ENCODE measurements at places on chromosomes 5 and 9.

DNA sequence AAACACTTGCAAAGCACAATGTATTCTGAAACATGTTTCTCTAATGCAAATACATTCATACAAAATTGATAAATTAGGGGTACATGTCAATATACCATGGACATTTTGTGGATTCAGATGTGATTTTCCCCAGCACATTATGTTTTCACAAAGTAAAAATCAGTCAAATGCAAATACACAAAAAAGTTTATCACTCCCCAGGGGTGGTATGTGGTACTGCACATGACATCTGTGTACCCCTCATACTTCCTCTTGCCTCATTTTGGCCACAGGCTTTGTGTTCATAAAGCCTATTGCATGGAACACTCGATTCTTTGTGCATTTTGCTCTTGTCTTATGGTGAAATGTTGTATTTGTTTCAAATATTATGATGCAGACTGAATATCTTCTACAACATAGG lies 116.8 kb upstream of the PDE4D start:
- H3K27me3 ChIP-seq = no peaks in the 10 kb centered on the region
- peaks cover 4% of the 10 kb centered on the region for H3K4me1 ChIP-seq
- no peak overlapping the region for H3K27ac ChIP-seq
- H3K36me3 ChIP-seq = no peaks in the 10 kb centered on the region

DNA sequence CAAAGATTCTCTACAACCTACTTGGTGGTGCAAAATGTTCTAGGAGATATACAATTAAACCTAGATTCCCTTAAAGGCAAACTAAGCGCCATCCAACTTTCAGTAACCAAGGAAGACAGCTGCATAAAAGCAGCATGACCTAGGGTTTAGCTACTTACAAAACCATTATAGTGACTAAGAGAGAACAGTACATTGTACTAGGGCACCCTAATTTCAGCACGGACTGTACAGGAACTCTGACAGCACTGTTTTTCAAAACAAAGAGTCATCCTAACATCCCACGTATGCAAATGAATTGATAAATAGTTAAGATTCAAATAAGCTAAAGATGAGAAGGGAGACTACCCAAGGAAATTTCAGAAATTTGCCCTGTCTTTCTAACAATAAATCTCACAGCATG lies 30.0 kb downstream of the STRBP start:
- DNase-seq = no peak
- no peak overlapping the region for H3K27ac ChIP-seq
- no peaks in the 10 kb centered on the region for H3K36me3 ChIP-seq
- H3K4me3 ChIP-seq = no peak overlapping the region

DNA sequence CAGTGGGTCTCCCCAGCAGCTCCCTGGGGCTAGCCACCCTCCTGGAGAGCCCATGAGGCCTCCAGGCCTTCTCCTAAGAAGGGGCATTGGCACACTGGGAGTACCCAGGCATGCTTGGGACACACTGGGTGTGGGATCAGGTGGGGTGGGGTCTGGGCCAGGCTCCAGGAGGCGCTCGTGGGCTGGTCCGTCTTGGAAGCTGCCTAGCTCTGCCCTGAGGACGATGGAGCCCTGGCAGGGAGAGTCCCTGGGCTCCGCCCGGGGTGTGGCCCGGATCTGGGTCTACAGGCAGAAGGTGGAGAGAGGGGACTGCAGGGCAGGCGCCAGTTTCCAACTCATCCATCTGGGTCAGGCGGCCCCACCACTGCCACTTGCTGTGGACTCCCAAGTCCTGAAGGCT lies 2.4 kb downstream of the PRRX2 start:
- H3K27me3 ChIP-seq = peaks cover 9% of the 10 kb centered on the region
- DNase-seq = no peak
- H3K4me3 ChIP-seq = no peak overlapping the region
- H3K27ac ChIP-seq = no peak overlapping the region

- H3K27ac ChIP-seq = no peak overlapping the region
- H3K36me3 ChIP-seq = no peaks in the 10 kb centered on the region
- peak; percentile 78 for DNase-seq
- no peaks in the 10 kb centered on the region for H3K27me3 ChIP-seq
Measured at GRCh38 chr5:172714491-172715420, 56.2 kb downstream of the DUSP1 start.

- H3K4me3 ChIP-seq = no peak overlapping the region
- no peaks in the 10 kb centered on the region for H3K27me3 ChIP-seq
- H3K36me3 ChIP-seq = no peaks in the 10 kb centered on the region
- no peak for DNase-seq
Measured at GRCh38 chr9:29021632-29022031, 1448.4 kb upstream of the C9orf72 start.

- no peak for DNase-seq
- no peak overlapping the region for H3K4me3 ChIP-seq
- no peak overlapping the region for H3K27ac ChIP-seq
- H3K4me1 ChIP-seq = no peaks in the 10 kb centered on the region
- H3K27me3 ChIP-seq = no peaks in the 10 kb centered on the region
- H3K36me3 ChIP-seq = peaks cover 21% of the 10 kb centered on the region
Measured at GRCh38 chr5:39062530-39062929, 11.7 kb downstream of the RICTOR start.

- H3K36me3 ChIP-seq = no peaks in the 10 kb centered on the region
- H3K27ac ChIP-seq = no peak overlapping the region
- H3K27me3 ChIP-seq = no peaks in the 10 kb centered on the region
- DNase-seq = no peak
Measured at GRCh38 chr5:21058289-21058688, 1070.3 kb upstream of the CDH18 start.

GRCh38 chr5:72319976-72320752 lies at the start of the genes MRPS27 and PTCD2:
Gene MRPS27 (minus strand): TSS chr5:72320240. CDS start chr5:72320221, 19 bp downstream.
Gene PTCD2 (plus strand): TSS chr5:72320373. CDS start chr5:72320383, 10 bp downstream.
- peaks cover 6% of the 10 kb centered on the region for H3K4me1 ChIP-seq
- H3K4me3 ChIP-seq = peak within 1 kb of the TSS; percentile 98
- H3K36me3 ChIP-seq = peaks cover 9% of the 10 kb centered on the region
- no peaks in the 10 kb centered on the region for H3K27me3 ChIP-seq

- no peak overlapping the region for H3K27ac ChIP-seq
- DNase-seq = no peak
Measured at GRCh38 chr9:91061506-91061905, 259.9 kb downstream of the SYK start.

DNA sequence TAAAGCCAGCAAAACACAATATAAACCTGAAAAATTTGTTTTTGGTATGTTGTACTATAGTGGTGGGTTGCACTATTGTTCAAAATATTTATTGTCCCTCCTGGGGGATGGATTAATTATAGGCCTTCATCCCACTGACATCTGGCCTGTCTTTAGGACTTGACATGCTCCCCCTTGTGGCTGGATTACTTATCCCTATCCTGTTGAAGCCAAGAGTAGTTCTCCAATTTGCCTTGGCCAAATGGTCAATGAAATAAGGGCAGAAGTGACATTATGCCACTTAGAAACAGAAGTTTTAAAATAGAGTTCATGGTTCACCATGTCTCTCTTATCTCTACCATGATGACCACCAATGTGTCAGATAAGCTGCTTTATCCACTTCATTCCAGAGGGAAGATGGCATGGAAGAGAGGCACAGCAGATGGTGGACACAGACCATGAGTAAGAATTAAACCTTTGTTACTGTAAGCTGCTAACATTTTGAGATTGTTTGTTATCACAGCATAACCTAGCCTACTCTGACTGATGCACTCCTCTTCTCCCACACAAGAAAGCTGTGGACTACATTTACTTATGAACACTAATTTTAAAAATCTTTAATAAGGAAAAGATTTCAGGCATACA lies 29.2 kb upstream of the ARHGEF28 start:
- DNase-seq = peak; percentile 52
- H3K27me3 ChIP-seq = no peaks in the 10 kb centered on the region
- no peak overlapping the region for H3K27ac ChIP-seq
- no peaks in the 10 kb centered on the region for H3K4me1 ChIP-seq

- peaks cover 34% of the 10 kb centered on the region for H3K4me1 ChIP-seq
- peaks cover 14% of the 10 kb centered on the region for H3K36me3 ChIP-seq
- peak overlapping the region; percentile 94 for H3K4me3 ChIP-seq
- peaks cover 20% of the 10 kb centered on the region for H3K27me3 ChIP-seq
- DNase-seq = peak; percentile 22
Measured at GRCh38 chr5:100904259-100904861, 1.3 kb upstream of the ST8SIA4 start.

DNA sequence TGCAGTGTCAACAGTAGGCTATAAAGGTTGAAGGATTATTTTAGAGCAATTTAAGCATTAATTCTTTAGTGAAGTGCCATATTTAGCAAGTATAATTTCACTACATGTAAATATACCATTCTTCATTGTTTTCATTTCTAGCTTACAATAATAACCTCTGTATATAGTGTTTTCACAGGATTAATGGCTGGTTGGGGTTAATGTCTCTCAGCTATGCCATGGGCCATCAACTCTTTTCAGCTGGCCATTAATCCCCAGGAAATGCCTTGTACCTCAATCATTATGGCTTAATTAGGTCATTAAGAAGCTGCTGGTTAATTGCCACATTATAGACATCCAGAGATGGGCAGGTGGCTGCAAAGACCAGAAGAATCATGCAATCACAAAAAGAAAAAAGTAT lies 715.1 kb downstream of the MAT2B start:
- H3K4me1 ChIP-seq = no peaks in the 10 kb centered on the region
- H3K27me3 ChIP-seq = no peaks in the 10 kb centered on the region
- no peak overlapping the region for H3K4me3 ChIP-seq
- no peak for DNase-seq
- no peak overlapping the region for H3K27ac ChIP-seq

GRCh38 chr9:8579661-8580060 lies 780.1 kb upstream of the DMAC1 start:
- no peak overlapping the region for H3K4me3 ChIP-seq
- no peak for DNase-seq
- no peak overlapping the region for H3K27ac ChIP-seq
- no peaks in the 10 kb centered on the region for H3K4me1 ChIP-seq
- H3K27me3 ChIP-seq = no peaks in the 10 kb centered on the region

DNA sequence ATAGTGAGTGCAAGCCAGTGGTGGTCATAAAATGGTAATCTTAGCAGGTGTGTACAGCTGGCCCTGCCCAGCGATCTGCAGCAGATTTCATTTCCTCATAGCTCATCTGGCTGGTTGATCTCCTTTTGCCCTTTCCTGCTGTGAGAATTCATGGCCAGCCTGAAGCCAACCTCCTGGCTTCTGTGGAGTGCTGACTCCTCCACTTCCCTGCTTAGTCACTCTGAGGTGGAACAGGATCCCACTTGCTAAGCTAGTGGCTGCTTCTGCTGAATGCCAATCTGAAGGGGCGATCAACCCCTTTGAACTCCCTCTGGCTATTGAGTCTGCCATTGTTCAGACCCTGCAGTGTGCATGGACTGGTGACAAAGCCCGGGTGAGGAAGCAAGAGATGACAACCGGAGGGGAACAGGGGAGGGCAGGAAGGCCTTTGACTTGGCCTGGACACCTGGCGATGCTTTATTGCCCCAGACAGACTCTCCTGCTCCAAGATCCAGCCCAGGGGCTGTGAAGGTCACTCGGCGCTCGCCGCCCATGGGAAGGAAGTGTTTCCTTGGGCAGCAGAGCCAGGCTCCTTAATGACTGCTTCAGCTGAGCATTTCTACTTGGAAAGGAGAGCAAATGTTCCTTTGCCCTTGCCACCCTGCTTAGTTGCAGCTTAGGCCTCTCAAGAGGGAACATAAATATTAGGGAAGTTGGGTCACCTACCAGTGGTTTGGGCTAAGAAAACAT lies 341.1 kb downstream of the ZSWIM6 start:
- H3K4me1 ChIP-seq = peaks cover 29% of the 10 kb centered on the region
- DNase-seq = no peak
- peak overlapping the region; percentile 81 for H3K4me3 ChIP-seq
- H3K36me3 ChIP-seq = peaks cover 3% of the 10 kb centered on the region

DNA sequence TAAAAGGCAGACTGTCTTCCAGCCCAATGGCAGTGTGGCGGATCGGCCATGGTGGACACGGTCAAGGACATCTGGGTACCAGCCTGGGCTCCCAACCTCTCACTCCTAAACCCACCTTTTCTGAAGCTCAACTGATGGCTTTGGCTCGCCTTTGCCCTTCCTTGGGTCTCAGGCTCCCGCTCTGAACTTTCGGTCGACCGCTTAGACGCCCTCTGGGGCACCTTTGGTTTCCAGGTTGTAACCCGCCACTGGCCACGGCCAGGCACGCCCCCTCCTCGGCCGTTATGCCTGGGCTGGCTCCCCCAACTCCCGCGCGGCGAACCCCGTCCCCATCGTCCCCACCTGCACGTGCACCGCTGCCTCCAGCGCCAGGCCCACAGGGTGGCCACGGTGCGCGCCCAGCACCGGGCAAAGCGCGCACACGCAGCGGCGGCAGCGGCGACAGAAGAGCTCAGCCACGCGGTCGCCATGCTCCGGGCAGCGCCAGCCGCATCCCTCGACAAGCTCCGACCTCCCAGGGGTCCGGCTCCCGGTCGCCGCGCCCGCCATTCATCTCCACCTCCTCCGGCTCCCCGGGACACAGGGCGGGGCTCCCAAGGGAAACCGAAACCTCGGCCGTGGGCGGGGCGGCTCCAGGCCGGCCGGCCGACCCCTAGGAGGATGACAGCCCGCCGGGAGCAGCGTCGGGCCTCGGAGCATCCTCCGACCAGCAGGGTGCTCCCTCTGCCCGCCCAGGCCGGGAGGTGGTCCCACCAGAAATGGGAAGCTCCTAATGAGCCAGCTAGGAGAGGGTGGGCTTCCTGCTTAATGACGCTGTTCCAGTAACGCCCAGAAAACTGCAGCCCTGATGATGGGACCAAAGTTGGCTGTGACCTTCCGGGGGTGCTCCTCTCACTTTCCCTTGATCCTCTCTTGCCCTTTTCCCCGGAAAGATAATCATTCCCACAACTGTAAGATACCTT lies at the start of gene TRIM14:
Gene TRIM14, minus strand, starts transcription at position 583 of the 962 bp plus-strand sequence. Its CDS starts 34 bp downstream, at position 549.
- DNase-seq = peak; percentile 45
- H3K36me3 ChIP-seq = no peaks in the 10 kb centered on the region
- H3K4me1 ChIP-seq = peaks cover 6% of the 10 kb centered on the region
- peak within 1 kb of the TSS; percentile 85 for H3K4me3 ChIP-seq

DNA sequence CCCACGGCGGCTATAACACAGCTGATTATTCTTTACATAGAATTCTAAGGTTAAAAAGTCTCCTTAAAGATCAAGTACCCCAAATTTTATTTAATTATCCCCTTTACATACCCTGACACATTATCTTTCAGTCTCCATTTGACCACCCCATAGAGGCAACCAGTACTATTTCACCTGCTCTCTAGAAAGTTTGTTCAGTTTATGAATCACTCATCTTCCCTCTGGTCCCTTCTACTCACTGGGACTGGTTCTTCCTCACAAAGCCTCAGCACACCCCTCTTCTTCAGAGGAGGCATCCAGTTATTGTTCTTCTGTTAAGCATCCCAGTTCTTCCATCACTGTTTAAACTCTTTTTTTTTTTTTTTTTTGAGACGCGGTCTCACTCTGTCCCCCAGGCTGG lies 42.8 kb downstream of the PPP1R2B start:
- no peak overlapping the region for H3K4me3 ChIP-seq
- H3K4me1 ChIP-seq = peaks cover 16% of the 10 kb centered on the region
- H3K27me3 ChIP-seq = peaks cover 1% of the 10 kb centered on the region
- no peaks in the 10 kb centered on the region for H3K36me3 ChIP-seq

DNA sequence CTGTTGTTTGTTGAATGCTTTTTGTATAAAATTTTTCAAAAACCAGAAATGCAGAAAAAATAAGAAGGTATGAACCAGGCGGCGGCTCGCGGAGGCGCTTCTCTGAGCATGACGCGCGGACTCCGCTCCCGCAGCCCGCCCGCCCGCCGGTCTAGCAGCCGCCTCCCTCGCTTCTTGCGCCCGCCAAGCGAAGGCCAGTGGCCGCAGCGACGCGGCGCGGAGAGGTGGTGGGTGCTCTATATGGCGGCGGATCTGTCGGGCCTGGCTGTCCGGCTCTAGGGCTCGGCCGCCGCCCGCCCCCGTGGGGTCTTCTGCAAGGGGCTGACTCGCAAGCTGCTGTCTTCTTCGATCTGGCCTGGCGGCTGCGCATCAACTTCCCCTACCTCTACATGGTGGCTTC lies 93.8 kb downstream of the ANKRD18A start:
- H3K4me1 ChIP-seq = no peaks in the 10 kb centered on the region
- no peaks in the 10 kb centered on the region for H3K27me3 ChIP-seq
- no peak for DNase-seq
- no peaks in the 10 kb centered on the region for H3K36me3 ChIP-seq

- no peak for DNase-seq
- peaks cover 5% of the 10 kb centered on the region for H3K27me3 ChIP-seq
- H3K4me1 ChIP-seq = peaks cover 24% of the 10 kb centered on the region
Measured at GRCh38 chr9:69671311-69671878, 776 bp downstream of the APBA1 start.

Data from endothelial cell (in vitro differentiated cells).